Effector memory CD4-positive, alpha-beta T cell (primary cell): ENCODE measurements at places on chromosomes 5 and 9.

DNA sequence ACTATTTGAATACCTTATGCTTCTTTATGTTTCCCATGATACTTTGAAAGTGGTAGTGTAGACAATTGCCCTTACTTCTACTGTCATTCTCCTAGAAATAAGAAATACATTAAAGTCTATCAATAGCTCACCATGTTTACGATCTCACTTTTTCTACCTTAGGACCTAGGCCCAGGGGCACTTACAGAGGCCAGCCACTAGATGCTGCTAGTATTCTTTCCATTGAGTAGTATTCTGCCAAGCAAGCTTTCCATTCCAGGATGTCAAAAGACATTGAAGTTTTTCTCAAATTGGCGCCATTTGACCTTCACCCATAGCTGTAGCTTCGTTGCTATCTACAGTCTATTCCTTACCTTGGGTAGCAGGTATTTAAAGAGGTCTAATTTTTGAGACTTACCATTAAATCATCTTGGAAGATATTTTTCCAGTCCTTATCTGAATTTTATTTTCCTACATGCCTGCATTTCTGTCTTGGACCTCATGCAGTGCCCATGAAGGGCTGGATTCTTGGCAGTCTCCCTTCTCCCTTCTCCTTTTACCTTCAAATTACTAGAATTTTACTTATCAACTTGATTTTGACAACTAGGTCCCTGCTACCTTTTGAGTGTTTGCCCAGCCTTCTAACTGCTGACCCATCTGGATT lies 246.0 kb upstream of the NUDT12 start:
- DNase-seq = no peak

- no peak for DNase-seq
Measured at GRCh38 chr5:91109634-91110033, 273.5 kb downstream of the ARRDC3 start.

- no peak for DNase-seq
Measured at GRCh38 chr9:78685471-78685870, 388.5 kb downstream of the PSAT1 start.

DNA sequence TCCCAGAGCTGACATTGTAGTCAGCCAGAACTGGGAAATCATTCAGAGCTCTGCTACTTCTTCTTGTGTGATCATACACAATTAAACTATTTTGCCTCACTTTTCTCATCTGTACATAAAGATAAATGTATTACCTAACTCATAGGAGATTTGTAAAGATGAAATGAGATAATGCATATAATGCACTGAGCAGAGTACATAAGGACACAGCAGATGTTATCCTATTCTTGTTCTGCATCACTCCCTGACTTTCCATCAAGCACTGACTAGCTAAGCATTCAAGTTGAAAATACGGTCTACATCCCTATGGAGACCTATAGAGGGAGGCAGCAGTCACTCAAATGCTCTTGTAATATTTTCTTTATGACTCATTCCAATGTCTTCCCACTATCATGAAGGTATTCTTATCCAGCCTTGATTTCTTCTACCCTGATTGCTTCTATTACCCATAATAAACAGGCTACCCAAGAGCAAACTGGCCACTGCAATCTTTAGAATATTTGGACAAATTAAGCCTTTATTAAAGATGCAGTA lies 16.3 kb upstream of the PRR16 start:
- no peak for DNase-seq

- DNase-seq = no peak
Measured at GRCh38 chr9:117992006-117992405, 287.8 kb downstream of the TLR4 start.

DNA sequence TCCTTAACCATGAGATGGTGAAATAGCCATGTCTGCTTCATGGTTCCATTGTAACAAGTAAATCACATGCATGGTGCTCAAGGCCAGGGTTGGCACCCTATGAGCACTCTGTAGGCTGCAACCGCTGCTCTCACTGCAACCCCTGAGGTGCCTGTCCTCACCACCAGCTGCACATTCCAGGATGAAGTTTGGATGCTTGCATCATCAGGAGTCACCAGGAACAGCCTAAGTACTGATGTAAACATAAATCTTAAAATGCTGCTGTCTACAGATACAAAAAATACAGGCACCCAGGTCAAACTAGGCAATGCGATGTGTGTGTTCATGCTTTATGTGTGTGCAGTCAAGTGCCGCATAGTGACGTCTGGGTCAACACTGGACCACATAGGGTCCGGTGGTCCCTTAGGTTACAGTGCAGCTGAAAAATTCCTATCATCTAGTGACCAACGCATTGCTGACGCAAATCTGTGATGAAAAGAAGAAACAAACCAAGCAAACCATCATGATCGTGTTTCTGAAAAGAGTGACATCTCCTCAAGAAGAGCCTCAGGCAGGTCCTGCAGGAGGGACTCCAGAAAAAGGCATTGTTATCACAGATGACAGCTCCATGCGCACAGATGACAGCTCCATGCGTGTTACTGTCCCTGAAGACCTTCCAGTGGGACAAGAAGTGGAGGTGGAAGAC lies 234.8 kb downstream of the AUH start:
- DNase-seq = no peak

DNA sequence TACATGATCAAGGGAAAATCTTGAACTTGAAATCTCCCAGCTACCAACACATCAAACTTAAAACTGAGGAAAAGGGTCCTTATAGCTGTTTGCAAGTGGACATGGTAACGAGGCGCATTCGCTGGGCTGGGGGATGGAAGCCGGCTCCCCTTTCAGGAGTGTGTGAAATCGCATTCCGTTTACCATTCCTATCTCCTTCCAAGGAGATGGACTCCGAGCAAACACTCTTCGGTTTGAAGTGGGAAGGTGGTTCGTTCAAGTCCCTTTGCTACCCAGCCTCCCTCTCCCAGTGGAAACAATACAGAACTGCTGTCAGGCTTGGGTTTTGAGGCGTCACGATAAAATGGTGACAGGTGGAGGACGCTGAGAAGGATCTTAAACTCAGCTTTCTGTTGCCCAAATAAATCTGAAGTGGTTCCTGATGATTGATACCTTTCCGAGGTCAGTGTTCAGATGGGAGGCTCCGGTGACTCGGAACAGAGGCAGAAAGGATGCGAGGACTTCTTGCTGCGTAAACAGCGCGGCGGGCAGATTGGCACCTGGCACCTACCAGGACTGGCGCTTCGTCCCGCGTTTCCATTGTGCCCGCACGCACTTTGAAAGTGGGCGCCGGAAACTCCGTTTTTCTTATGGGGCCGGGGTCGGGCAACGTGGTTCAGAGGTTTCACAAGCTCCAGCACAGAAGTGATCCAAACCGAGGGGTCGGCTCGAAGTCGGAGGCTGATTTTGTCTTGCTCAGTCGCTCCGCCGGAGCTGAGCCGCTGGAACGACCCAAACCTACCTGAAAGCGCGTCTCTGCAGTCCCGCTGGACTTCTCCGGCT lies 7.0 kb downstream of the MSX2 start:
- no peak for DNase-seq

DNA sequence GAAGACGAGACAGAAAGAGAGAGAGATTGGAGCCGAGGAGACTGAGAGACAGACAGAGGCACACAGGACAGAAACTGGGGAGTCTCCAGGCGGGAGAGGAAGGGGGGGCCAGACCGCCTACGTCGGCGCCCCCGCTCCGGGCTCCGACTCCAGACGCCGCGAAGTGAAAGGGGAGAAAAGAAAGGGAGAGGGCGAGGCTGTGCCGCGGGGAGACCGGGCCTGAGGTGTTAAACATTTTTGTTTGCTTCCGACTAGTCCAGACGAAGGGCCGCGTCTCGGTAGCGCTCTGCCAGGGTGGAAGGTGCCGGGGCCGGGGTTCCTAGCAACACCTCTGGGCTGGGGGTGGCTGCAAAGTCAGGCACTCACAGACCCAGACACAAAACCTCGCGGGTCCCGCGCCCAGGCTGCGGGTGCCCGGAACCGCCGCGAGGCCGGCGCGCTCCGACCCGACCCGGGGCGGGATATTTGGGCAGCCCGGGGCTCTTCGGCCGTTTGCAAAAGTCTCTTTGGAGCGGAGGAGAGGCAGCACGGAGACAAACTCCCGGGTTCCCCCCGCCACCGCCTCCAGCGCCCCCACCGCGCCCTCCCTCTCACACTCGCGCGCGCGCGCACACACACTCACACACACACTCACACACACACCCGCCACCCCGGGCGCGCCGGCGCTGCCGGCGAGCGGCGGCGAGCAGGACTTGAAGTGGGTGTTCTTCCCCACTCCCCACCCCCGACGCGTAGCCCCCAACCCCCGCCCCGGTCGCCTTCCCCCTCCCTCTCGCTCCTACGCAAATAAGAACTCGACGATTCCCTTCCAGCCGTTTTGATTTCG lies 626 bp upstream of the FST start:
- no peak for DNase-seq

- no peak for DNase-seq
Measured at GRCh38 chr5:156476158-156476551, 149.2 kb downstream of the SGCD start.

DNA sequence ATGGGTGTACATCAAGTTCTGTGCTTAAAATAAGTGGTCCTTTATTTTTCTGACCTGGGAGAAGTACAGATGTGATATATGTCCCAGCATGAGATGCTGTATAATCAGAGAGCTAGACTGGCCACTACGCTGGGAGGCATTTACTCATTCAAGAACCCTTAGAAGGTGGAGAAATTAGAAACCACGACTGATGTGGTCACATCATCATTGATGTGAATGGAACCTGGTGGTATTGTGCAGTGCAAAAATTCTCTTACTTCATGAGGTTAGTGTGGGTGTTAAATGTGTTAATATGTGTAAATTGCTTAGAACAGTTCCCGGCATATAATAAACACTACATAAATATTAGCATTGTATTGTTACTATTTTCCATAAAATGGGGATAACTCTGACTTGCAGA lies 69.5 kb upstream of the CKMT2 start:
- DNase-seq = no peak

GRCh38 chr5:77155179-77155785 lies 55.2 kb upstream of the PDE8B start:
- no peak for DNase-seq

DNA sequence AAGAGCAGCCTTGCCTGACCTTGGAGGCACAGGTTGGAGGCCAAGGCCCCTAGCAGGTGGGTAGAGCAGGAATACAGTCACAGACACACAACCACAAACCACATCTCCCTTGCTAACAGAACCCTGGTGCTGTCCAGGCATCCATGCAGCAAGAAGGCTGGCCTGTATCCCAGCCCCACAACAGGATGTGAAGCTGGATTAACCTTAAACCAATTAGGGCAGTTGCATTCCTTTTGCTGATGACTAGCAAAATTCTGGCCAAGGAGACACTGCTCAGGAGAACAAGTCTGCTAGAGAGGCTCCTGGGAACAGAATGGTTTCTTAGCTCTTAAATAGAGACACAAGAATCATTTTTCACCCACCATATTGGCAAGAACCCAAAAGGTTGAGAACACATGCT lies 97.8 kb downstream of the C5orf15 start:
- DNase-seq = no peak

- no peak for DNase-seq
Measured at GRCh38 chr5:50435168-50435567, 5.9 kb downstream of the EMB start.

- no peak for DNase-seq
Measured at GRCh38 chr5:135480511-135480910, 28.4 kb upstream of the TIFAB start.

DNA sequence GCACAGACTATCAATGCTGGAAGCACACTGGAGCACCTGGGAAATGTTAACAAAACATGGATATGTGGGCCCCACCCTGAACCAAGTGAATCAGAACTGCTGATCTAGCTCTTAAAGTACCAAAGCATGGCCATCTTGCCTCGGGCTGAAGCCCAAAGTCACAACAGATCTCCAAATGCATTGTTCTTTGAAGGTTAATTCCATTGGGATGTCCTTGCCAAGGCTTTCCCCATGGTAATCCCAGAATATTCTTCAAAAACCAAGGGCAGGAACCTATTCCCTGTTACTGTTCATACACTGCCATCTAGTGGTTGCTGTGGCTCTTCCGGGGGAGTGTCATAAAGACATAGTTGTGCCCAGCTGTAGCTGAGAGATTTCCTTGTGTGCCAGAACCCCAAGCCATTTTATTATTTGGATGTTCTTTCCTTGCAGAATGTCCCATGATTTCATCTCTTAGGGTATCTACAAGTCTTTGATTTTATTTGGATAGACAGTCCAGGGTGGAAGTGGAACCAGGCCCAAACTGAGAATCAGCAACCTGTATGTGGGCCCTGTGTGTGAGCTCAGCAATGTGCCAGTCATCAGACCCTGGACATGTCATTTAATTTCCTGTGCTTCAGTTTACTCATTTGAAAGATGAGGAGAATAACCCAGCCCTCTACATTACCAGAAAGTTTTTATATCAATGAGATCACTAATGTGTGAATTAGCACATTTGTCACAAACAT lies 290.0 kb downstream of the ACTL7B start:
- DNase-seq = no peak

DNA sequence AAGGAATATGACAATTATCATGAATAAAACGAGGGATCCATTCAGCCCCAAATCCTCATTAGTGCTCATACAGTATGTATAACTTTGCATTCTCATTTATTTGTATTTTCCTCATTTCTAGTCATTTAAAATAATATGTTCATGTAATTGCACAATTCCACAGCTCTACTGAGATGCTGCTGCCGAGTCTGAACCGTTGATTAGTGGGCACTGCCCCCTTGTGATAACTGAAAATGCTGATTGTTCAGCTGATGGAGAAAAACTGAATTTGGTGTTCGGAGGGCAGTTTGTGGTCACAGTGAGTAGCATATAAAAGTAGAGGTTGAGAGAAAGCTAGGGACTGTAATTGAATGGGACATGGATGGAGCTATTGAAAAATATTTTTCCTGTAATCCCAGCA lies 12.2 kb upstream of the GPR151 start:
- DNase-seq = no peak
